ENCODE measurements at places on chromosomes 5 and 9.
A peak's percentile ranks its signal among the peaks of the same experiment; 100 is the strongest.

DNA sequence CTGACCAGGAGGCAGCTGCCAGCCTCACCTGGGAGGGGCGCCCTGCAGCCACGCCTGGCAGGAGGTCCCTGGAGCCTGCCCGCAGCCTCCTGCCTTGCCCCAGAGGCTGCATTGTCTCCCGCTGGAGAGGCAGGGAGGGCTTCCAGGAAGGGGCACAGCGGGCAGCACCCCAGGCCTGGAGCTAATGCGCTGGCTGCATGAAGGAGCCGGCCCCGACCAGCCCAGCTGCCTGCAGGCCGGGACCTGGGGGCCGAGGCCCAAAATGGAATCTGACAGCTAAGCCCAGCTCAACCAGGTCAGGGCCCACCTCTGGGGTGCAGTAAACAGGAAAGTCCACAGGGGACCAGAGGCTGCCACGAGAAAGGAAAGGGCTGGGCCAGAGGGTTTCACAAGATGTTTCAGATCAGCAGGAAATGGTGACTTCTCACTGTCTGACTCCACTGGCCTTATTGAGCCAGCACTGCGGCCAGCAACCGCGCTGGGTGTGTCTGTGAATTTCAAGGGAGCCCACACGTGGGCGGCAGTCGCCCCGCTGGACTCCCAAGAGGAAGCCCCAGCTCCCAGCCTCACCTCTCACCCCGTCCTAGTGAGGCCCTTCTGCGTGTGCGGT is 18.6 kb upstream of the NOTCH1 start:
- peak; percentile 86 for DNase-seq

DNA sequence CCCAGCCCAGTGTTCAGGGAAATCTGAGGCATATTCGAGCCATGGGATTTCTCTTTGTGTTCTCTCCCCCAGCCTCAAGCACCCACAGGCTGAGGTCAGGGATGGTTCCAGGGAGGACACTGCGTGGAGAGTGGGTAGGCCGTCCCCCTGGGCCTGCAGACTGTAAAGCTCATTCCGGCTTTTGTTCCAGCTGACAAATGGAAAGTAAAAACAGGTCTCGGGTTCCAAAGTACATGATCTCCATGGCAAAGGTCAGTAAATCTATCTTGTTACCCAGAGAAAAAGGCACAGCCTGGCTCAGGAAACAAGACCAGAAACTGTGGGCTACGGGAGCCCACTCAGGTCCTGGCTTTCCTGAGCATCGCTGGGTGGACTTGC is 116.2 kb downstream of the ROR2 start:
- no peak for DNase-seq

DNA sequence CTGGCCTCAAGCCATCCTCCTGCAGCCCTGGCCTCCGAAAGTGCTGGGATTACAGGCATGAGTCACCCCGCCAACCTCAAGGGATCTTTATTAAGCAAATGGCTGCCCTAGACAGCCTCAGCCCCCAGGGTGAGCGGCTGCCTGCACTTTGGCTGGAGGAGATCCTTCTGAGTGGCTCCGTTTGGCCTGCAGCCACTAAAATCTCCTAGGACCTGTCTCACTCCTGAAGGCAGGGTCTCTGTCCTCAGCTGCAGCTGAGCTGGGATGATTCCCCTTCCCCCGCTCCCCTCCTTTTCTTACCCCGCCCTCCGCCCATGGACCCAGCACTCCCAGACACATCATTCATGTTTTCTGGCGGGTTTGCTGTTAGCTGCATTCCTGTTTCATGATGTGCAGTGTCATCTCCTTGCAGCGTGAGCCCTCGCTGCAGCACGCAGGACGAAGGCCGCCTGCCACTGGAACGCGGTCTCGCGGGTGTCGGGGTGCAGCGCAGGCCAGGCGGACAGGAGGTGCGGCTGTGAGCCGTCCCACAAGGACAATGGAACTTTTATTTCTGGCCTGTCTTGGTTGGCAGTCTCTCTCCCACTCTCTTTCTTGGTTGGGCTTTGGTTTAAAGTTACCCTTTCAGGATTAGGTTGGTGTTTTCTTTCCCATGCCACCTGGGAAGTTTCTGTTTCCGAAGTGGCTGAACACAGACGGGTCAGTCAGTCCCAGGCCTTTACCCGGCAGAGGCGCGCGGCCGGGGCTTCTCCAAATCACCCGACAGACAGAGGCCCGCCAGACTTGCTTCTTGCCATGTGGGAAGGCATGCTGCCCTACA is 137.1 kb downstream of the FOXD1 start:
- peak; percentile 50 for DNase-seq

DNA sequence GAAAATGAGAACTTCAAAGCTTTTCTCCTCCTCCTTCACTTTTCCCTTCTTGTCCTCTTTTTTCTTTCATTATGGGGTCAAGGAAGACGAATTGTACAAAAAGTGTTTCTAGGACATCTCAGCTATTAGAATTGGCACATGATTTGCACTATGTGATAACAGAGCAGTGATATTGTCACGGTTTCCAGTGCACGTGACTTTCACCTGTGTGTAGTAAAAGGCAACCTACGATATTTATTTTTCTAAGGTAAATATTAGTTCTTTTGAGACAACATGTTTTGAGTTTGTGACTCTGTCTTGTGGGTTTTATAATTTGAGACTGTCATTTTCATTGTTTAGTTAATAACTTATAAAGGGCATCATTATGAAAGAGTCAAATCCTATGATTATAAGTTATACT is 213.1 kb downstream of the PSAT1 start:
- no peak for DNase-seq

GRCh38 chr5:157602505-157602904 is 26.9 kb upstream of the ADAM19 start:
- no peak for DNase-seq
